ENCODE measurements at places on chromosomes 1 and 21. TPM values are rescaled to one million over a fixed set of nuclear protein-coding genes. Genes with fewer than 3 reads are reported as not detected.

DNA sequence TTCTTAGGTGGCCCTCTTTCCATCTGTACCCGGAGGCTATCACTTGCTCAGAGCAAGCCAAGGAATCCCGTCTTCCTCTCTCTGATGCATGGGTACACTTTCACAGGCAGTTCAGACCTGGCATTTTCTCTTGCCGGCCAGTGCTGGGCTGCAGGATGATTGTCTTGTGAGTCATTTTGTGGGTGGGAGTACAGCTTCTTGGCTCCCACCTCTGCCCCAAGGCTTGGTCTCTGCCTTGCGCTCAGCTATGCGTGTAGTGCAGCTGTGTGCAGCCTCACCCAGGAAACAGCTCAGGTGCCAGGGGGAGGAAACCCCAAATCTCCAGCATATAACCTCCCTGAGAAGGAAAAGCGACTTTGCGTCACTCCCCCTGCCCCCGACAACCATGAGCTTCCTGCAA lies 3.9 kb upstream of the AJAP1 start:
- DNase-seq: no peak

GRCh38 chr1:112346801-112347350 lies 49.1 kb upstream of the CTTNBP2NL start:
- DNase-seq: no peak

GRCh38 chr1:208029381-208030287 lies 118.7 kb upstream of the CD34 start:
- no peak for DNase-seq

IFI44L gene
- 6.6 TPM for polyA plus RNA-seq

GRCh38 chr1:39788758-39789570 lies at the start of gene BMP8B:
Gene BMP8B, minus strand, starts transcription at chr1:39788865. Its CDS starts 380 bp downstream, at chr1:39788485.
- DNase-seq: no peak

- no peak for DNase-seq
Measured at GRCh38 chr1:6884652-6885153, 99.4 kb downstream of the CAMTA1 start.

AGO4 gene
- polyA plus RNA-seq: 19.5 TPM

CA14 gene
- polyA plus RNA-seq: 7.5 TPM

ANGPTL7 gene
- 0.06 TPM for polyA plus RNA-seq

EPS8L3 gene
- polyA plus RNA-seq: 0.91 TPM

DNA sequence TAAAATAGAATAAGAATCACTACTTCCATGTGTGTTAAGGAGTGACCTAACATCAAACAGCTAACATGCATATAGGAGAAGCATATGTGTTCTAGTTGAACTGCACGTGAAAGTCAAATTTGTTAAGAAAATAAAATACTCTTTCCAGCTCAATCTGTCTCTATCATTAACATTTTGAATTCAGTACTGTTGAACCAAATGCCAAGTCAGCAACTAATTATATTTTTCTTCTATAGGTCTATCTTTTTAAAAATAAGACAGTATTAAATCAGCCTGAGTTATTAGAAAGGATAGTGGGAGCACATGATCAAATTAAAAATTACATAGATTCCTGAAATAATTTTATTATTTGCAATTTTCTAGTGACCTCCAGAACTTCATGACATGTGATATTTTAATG lies 141.8 kb downstream of the NRIP1 start:
- no peak for DNase-seq

LCE1A gene
- not detected for polyA plus RNA-seq

C1orf21 gene
- 35.6 TPM for polyA plus RNA-seq

DNA sequence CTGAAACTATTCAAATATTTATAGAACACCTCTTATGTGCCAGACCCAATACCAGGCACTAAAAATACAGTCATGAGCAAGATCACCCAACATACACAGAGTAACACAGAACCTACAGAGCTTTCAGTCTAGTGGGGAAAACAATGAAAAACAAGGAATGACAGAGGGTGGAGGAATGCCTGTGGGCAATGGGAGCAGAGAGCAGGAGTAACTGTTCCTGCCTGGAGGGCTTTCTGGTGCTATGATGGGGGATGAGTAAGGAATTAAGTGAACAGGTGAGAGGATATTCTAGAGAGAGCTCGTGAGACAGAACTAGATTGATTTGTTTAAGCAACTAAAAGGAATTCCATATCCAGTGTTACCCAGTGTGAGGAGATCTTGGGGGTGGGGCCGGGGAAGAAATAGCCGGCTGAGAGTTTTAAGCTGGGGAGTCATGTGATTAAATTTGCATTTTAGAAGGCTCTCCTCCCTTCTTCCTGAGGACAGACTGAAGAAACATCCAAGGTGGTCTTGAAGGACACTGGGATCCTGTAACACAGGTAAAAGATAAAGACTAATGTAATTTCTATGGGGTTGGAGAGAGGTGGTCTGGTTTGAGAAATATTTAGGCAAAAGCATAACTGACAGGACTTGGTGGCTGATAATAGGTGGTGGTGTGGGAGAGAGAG lies 2.1 kb upstream of the CD53 start:
- no peak for DNase-seq

DNA sequence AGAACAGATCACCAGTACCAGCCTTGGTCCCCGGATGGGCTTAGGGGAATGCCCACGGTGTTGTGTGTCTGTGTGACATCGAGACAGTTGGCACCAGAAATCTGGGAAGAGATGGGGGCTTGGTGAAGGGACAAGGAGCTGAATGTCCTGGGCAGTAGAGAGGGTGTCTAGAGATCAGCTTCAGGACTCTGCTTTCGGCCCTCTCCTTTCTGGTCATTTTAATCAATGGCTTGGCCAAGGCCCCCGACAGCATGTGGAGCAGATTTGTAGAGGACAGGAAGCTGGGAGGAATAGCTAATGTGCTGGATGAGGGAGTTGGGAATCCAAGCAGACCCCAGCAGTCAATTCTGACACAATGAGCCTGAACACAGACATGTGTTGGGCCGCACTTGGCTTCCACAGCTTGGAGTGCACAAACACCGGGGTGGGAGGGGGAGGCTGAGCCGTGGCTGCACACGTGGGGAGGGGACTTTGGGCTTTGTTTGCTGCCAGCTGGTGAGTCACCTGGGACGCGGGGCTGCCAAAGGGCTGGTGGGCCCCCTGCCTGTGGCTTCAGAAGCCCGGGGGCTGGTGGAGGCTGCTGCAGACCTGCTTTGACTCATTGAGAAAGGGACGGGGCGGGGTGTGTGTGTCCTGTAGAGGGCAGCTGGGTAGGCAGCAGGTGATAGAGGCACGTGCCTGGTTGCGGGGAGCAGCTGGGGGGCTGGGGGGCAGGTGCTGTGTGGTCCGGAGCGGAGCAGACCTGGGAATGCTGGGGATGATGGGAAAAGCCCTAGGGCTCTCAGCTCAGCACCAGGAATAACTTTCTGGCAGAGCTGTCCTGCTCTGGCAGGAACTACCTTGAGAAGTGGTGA lies 20.9 kb downstream of the SLC1A7 start:
- no peak for DNase-seq

DNA sequence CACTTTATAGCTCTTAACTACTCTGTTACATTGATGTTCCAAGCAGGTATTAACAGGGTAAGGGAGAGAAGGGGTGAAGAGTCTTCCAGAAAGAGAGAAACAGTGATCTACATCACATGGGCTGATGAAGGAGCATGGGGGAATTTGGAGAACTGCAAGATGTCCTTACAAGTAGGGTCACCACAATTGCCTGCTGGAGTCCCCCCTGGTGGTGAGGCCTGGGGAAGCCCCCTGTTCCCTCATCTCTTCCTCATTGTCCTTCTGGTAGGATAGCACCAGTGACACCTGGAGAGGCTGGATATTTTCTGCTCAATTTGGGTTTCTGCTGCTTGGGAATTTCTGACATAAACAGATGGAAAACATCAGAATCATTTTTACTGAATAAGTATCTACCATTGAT lies 126.6 kb downstream of the RUNX1 start:
- no peak for DNase-seq

MATN1 gene
- 0.07 TPM for polyA plus RNA-seq

- no peak for DNase-seq
Measured at GRCh38 chr1:154860156-154860870, 9.8 kb downstream of the KCNN3 start.

DNA sequence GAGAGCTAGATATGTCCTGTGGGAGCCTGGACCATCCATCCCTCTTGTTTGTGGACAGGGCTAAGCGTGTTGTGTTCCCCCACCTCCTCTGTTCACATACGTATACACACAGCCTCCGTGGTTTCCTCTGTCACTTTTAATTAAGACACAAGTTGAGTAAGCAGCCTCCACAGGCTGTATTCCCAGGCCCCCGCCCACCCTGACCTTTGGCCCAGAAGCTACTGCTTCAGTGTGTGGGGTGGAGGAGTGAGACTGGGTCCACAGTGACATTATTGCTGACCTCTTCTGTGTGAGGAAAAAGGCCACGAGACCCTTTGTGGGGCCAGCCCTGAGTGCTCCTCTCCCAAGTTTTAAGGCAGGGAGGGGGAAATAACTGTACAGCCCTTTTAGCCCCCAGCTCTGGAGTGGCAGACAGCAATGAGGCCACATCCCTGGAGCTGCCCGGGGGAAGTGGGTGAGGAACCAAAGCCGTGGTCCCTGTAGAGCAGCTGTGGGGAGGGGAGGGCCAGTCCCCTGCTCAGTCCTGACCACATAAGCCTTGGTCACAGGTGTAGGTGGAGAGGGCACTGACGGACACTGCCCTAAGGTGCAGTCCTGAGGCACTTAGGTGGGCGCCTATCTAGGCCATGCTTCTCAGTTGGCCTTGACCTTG lies 4.4 kb downstream of the ELOVL1 start:
- no peak for DNase-seq

DNA sequence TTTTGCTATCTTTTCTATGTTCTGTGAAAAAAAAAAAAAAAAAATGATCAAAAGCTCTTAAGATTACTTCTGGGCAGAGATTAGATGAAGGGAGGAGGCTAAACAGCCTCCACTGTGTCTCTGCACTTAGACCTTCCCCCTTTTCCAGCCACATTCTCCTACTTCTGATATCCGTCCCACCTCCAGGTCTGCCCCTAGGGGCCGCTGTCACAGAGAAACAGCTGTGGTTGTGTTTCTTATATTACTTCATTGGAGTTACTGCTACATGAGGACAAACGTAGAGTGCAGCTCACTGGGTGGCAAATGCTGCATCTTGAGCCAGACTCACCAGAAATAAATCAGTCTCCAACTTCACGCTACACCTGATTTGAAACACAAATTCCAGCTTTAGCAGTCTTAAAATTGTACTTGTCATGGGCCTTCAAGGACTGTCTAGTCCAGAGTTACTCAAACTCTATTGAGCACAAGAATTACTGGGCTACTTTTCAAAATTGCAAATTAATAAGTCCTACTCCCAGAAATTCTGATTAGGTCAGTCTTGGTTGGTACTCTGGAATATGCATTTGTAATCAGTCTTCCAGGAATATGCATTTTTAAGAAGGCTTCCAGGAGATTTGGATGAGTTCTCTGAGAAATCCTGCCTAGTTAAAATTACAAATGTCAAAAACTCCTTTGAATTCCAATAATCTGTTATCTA lies 125.2 kb upstream of the PTBP2 start:
- DNase-seq: no peak

ROR1 gene
- 29.2 TPM for polyA plus RNA-seq
